ENCODE measurements at places on chromosomes 1 and 21.

DNA sequence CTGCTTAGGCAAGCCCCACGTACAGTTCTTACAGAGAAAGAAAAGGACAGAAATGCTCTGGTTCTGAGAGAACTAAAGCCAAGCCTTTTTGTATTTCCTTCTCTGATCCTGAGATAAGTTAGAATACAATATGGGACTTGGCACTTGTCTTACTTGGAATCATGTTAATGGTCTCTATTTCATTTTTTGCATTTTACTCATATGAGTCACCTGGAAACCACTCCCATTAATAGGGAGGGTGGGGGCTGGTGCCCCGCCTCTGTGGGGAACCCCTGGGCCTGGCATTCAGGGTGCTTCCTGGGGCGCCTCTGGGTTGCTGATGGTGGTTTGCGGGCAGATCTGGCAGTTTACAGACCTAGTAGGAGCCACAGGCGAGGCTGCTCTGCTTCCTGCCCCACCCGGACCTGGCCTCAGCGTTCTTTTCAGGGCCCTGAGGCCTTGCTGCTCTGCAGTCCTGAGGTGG is 26.7 kb downstream of the TSPAN2 start:
- peak; percentile 85 for DNase-seq

GRCh38 chr1:231467986-231468385 is 45.9 kb upstream of the EGLN1 start:
- no peak for DNase-seq

DNA sequence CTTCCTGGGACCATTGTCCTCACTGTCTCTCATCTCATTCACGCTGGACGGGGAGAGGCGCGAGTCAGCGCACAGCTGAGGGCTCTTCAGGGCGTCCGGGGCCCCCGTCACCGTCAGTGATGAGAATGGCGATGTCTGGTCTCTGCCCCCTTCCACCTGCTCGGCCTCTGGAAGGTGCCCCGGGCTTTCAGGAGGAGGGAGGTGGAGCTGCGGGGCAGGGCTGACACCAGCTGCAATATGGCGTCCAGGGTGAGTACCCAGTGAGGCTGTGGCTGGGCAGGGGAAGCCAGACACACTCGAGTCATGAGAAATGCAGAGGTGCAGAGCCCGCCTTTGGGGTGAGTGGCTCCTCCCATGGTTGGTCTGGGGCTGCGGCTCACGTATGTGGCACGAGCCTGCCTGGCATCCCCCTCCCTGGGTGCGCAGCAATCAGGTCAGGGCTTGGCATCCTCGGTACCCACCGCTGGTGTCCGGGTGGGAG is 15.1 kb downstream of the MORN1 start:
- DNase-seq, result peak; percentile 1

DNA sequence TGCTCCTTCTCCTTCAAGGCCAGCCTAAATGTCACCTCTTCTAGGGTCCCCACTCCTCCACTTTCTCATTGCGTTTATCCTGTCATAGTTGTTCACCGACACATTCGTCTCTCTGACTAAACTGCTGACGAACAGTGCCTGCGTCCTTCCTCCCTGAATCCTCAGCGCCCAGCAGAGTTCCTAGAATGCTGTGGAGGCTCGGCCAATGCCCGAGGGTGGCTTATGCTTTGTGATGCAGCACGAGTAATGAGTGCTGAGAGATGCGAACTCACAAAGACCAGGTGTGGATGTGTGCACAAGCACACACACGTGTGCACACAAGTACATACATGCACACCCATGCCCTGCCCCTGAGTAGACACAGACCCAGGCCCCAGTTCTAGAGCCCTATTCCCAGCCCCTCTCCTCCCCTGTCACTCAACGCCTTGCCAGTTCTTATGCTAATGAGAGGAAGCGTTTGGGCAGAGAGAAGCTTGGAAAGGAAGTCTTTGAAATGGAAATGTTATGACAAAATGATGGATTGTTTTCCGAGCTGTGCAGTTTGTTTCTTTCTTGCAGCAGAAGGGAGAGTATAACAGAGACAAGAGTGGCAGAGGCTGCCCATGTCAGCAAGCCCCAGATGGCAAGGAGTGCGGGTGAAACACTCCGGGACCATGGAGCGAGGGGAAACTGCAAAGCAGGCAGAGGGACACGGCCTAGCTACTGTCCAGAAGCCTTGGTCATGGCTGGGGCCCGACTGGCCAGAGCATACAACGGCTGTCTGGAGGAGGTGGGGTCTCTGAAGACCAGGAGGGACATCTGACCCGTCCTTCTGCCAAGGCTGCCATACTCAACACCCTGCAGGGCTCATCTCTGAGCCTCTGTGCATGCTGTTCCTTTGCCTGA is 24.2 kb downstream of the KCNA10 start:
- no peak for DNase-seq

DNA sequence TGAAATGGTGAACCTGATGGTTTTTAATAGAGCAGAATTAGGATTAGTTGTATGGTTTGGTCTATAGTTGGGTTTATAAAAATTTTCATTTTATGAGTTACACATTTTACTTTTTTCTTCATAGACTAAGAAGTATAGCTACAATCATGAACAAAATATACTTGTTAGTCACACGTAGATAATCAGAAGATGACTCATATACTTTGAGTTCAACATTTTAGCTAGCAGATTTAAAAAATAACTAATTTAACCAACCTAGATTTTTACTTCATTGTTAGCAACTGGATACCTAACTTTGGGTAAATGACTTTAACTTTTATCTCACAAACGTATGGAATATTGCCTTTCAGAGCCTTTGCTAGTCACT is 27.9 kb downstream of the MORC3 start:
- DNase-seq, result no peak

DNA sequence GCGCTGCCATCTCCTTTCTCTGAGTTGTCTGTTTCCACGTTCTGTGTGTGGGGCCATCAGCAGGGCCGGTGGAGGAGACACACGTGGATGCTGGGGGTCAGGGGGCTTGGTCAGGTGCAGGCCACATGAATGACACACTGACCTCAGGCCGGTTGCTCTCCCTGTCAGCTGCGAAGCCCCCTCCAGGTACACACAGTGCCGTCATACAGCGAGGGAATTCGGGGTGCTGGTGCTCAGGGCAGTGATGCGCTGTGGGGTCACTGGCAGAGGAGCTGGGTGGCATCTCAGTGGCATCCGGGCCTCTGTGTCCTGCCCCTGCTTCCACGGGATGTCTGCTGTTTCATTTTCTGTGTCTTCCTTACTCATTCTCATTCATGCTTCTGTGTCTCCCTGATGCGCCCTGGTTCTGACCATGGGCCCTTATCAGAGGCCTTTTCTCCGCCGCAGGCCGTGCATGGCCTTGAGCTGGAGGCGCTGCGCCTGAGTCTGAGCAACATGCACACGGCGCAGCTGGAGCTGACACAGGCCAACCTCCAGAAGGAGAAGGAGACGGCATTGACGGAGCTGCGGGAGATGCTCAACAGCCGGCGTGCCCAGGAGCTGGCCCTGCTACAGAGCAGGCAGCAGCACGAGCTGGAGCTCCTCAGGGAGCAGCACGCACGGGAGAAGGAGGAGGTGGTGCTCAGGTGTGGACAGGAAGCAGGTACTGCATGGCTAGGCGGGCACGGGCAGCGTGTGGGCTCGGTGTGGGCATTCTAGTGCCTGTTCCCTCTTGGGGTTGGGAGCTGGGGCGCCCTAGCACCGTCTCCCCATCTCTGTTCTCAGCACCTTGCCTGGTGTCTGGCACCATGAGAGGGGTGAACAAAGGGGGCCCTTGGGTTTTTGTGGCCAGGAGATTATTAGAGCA is 22.6 kb downstream of the PCNT start:
- DNase-seq, result no peak

DNA sequence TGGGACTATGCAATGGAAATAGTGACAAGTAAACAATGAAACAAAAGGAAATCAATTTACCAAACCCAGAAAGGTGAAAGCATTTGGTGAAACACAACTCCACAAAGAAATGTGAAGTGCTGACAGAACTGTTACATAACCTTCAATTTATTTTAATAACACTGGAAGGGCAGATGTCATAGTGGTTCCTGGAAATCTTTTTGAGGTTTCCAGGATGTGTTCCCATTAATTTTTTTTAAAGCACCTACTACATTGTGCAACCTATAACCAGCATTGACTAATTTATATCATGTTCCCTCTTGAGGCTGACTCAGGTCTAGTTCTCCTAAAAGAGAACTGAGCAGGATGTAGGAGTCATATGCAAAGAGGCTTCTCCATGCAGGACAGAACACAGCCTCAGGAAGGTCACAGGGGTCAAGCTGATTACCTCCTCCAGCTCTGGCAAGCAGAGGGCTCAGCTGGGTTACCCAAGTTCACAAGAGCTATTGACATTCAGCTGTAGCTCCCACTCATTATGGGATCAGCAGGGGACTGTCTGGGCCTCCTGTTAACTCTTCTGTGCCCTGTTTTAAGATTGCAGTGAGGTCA is 157.1 kb upstream of the NRIP1 start:
- DNase-seq, result peak; percentile 50

- DNase-seq, result no peak
Measured at GRCh38 chr1:33178836-33179439, 2.9 kb downstream of the TRIM62 start.

- no peak for DNase-seq
Measured at GRCh38 chr1:6081901-6082300, 36.2 kb downstream of the KCNAB2 start.

GRCh38 chr1:109341944-109342930 is 35.4 kb upstream of the MYBPHL start:
- DNase-seq, result no peak

- DNase-seq, result no peak
Measured at GRCh38 chr1:119662034-119662437, 14.0 kb upstream of the ZNF697 start.

DNA sequence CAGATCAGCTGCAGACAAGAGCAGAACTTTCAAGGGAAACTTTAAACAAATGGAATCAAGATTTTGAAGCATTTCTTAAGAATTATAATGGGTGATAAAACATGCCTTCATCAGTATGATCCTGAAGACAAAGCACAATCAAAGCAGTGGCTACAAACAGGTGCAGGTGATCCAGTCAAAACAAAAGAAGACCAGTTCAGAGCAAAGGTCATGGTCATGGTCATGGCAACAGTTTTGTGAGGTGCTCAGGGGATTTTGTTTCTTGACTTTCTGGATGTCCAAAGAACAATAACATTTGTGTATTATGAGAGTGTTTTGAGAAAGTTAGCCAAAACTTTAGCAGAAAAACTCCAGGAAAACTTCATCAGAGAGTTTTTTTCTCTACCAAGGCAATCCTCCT is 681.7 kb upstream of the PTBP2 start:
- DNase-seq, result no peak

GRCh38 chr1:11650331-11650991 is 3.8 kb downstream of the FBXO2 start:
- DNase-seq, result peak; percentile 84

- no peak for DNase-seq
Measured at GRCh38 chr1:33848205-33848937, 15.5 kb upstream of the HMGB4 start.

DNA sequence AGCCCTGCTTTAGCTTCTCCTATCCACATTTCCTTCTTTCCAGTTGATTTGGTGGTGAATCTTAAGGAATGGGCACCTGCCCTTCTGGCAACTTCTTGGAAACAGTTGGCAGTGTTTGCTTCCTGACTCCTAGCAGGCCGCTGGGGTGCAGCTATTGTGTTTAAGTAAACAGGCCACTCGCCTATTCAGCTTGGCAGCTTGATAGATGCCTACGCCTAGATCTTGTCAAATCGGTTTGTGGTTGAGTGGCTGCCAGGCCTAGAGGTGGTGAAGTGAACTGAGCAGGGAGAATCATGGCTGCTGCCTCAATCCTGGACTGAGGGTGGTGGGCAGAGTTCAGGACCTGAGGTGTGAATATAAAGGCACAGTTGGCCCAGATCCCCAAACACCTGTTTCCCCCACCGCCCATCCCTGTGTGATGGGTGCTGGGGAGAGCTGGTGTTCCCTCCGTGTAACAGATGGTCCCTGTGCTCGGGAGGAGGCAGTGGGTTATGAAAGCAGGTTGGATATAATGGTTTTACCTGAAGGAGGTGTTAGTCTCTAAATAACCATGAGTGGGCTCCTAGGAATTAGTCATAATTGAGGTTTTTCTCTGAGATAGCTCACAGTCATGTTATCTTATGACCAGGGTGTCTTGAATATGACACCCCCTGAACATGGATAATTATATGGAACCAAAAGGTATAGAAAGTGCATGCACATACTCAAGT is 940 bp upstream of the PLA2G2C start:
- peak; percentile 60 for DNase-seq

- no peak for DNase-seq
Measured at GRCh38 chr21:39144191-39144590, 39.1 kb downstream of the PSMG1 start.

DNA sequence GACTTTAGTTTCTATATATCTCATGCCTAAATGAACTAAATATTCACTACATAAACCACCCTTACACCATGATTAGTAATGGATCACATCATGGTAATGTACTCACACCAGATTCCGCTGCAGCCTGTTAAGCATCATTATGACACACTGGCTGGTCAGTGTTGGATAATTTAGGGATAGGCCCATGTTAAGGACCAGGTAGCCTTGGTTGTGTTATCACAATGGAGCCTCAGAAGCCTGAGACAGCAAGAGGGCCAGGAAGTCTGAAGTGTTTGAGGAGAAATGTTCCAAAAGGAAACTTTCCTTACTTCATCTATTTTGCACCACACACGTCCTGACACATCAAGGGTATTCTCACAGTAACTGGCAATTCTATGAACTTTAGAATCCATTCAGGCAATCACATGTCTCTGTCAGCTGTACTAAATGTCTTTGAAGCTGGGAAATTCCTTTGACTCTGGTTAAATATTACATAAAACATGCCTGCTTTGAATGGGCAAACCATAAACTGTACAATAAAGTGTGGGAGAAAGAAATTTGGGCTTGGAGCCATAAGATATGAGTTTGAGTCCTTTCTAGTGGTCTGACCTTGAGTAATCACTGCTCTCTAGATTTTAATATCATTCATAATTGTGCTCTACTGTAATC is 105.3 kb upstream of the DPT start:
- DNase-seq, result no peak

DNA sequence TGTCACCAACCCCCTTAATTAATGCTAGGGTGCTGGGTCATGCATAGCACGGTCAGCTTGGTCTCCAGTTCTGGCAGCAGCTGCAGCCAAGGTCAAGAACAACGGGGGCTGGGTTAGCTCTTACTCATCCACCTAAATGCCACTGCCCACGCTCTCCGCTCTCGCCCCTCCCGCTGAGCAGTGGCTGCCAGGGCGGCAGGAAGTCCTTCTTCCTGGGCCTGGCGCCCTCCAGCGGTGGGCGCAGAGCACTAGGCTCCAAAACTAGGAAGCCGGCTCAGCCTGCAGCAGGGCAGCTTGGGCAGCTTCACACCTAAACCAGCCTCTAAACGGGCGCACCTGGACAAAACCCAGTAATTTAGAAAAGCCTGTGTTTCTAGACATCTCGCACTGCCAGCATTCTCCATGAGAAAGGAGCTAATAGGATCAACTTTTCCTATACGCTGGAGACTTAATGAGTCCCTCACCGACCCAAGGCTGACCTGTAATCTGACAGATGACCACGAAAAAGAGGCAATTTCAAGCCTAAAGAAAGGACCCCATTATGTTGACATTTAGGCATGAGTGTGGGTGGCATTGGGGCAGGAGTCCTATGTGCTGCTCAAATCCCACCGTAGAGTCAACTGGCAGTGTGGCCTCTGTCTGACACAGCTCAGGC is 78.4 kb upstream of the LRRN2 start:
- peak; percentile 76 for DNase-seq

- no peak for DNase-seq
Measured at GRCh38 chr21:29378832-29379231, 80.1 kb downstream of the BACH1 start.

All from stimulated activated CD4-positive, alpha-beta T cell treated with anti-CD3 and anti-CD28 coated beads, Interleukin-1b, Interleukin-23, amount 100 ng/mL, for 48 hours (primary cell).